ENCODE measurements at places on chromosomes 6 and 20.

- no peak for DNase-seq
Observed at GRCh38 chr20:53522026-53522425, 71.6 kb downstream of the ZNF217 start.

GRCh38 chr6:73695619-73696421 lies at the start of gene CD109:
TSS of gene CD109 (plus strand) at chr6:73696203. CDS start at chr6:73696216, 13 bp downstream.
- DNase-seq = no peak

DNA sequence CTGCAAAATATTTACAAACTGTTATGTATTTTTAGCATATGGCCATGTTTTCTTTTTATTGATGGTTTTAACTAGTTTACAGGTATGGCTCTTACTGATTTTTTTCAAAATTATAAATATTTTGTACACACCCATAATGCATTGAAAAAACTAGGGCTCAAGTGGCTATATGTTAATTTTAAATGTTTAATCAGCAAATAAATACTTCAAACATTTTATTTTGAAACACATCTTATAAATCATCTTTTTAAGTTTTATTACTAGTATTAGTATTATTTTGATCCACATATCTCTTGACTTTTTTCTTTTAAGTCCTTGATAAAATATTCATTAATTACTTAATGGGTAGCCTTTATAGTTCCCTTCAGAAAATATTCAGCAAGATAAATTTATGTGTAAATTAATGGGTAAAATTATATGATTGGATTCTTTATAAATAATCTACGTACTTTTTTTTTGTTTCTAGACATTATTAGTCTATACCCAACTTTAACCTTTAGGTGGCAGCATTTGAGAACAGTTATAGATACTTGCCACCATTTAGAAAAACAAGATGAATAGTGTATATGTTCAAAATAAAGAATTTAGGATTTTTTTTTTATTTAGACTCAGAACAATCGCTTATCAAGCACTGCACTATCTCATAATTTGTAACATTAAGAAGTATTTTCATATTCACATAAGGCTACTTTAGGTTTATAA lies 241.9 kb downstream of the ADGRB3 start:
- DNase-seq = no peak

DNA sequence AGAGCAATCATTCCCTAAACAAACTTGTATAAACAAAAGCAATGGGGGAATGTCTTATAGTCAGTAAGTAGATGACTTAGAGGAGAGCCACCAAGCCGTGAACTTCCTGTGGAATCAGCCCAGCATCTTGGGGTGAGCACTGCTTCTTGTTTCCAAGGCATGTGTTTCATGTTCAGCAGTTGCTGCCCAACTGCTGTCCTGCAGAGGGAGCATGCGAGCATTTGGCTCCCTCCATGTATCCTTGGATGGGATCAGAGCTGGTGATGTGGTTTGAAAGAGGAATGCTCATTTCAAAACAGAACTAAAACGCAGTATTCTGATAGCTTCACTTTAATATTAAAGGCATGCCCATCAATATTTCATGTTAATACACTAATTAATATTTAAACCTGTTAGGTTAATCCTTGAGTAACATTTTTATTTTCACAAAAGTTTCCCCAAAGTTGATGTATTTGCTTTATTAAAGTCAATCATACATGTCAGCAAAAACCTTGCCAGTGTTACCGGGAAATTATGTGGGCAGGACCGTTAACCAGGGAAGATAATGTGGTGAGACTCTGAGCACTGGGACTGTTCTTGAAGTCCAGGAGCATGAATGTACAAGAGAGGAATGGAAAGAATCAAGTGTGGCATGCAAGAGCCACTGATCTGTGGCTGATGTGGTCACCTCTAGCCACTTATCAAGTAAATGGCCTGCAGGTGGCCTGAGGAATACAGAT lies 172.1 kb upstream of the GGTLC1 start:
- no peak for DNase-seq

DNA sequence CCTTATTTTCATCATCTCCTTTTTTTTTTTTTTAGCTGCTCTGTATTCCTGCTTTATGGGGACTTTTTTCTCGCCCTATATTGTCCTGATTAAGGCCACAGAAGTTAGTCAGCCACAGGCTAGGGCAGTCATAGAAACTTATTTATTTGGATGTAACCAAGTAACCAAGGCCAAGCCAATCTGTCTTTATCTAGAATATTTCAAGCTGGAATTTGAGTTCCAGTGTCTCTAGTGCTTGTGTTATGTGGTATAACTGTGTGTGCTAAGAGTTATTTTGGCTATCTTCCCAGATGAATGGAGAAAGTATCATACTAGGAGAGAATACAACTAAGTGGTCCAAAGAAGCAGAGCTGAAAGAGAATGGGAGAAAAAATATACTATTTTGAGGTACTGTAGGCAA lies 751.5 kb downstream of the CBLN4 start:
- no peak for DNase-seq

DNA sequence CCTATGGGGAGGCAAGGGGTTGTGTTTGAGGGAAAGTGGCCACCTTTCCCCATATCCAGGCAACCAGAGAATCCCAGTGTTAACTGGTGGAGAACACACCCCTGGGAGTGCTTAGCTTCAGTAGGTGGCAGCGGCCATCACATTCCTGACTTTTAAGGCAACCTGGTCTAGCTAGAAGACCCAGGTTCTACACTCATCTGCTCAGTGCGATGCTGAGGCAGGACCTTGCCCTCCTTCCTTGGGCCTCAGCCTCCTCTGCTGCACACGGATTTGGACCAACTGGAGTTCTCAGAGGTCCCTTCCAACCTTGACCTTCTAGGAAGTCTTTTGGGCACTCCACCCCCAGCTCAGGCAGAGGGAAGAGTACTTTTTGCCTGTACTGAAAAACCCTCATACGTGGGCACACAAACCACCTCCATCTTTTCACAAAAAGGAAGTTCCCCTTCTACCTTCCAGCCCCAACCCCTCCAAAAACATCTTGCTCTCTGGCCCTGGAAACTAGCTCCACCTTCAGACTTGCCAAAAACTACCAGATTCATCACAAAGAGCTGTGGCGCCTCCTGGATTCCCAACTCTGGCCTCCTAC lies 2.9 kb downstream of the CCND3 start:
- no peak for DNase-seq

- no peak for DNase-seq
Observed at GRCh38 chr6:95519228-95520037, 57.9 kb upstream of the MANEA start.

DNA sequence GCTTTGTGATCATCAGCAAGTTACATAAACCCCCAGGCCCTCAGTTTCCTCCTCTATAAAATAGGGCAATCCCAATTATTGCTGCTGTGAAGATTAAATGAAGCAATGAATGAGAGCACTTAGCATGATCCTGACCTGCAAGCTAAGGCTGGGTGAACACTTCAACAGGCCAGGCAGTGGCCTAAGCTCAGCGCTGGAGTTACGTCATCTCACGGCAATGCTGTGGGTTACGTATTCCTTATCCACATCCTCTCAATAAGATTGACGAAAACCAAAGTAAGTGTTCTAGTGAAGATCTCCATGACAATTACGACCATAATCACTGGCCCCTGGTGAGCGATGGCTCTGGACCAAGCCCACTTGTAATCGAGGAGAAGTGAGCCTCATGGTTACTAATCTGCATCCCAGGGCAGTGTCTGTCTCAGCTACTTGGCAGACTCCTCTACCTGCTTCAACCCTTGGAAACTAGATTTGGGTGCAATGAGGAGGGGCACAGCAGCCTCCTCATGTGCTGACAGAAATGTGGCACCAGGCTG lies 274.1 kb upstream of the ARID1B start:
- no peak for DNase-seq

GRCh38 chr6:16600026-16600425 lies 161.2 kb downstream of the ATXN1 start:
- no peak for DNase-seq

GRCh38 chr6:131917318-131917717 lies 33.9 kb downstream of the CCN2 start:
- no peak for DNase-seq

DNA sequence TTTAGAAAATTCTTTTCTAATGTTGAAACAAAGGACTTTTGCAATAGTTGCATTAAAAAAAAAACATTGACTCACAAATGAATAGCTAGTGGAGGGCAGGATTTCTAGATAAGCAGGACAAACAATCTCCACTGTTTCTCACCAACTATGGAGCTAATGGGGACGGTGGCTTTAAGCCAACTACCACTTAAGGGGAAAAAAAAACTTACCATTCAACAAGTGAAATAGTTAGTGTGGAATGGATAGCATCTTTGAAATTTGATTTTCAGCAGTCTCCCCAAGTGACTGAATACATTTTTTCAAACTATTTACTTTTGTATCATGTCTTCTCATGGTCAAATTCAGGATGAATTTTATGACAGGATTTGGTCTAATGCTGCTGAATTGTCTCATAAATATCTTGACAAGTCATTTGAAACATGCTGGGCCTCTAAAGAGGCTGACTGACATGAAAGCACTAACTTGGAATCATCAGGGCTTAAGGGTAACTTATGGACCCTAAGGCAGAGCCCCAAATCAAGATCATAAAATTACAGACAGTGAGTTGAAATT lies 100.5 kb downstream of the EYA4 start:
- no peak for DNase-seq

- DNase-seq = no peak
Observed at GRCh38 chr20:1402149-1402548, 9.3 kb upstream of the FKBP1A start.

- DNase-seq = no peak
Observed at GRCh38 chr6:74114428-74114827, 418.4 kb downstream of the CD109 start.

- no peak for DNase-seq
Observed at GRCh38 chr6:99711302-99711701, 104.7 kb downstream of the PRDM13 start.

DNA sequence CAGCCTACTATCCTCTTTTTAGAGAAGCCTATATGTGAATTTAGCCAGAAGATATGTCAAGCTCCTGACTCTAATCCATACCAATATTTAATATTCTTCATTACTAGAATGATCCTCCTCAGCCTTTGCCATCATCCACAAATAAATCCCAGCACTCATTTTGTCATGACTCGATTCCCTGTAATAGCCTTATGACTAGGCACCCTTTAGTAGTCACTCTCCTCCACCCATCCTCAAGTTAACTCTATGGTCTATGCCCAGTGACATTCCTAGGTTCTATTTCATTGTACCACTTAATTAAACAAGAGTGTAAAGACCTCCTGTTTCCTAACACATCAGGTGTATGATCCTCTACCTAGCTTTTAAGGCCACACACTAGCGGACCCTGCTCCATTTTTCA lies 450.4 kb upstream of the CITED2 start:
- DNase-seq = no peak

DNA sequence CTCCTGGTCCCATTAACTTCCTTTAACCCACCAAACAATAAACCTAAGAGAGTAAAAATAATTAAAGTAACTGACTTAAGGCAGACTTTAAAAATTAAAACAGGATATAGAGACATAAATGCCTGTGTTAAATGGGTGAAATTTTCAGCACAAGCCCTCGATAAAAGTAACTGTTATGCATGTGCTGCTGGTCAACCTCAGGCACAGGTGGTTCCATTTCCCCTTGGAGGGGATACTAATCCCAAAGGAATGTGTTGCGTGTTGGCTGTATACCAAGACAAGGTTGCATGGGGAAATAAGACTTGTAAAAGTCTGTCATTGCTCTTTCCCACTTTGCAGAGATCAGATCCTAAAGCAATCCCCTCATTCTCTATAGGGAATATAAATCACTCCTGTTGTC lies 25.8 kb downstream of the HLA-A start:
- DNase-seq = no peak

DNA sequence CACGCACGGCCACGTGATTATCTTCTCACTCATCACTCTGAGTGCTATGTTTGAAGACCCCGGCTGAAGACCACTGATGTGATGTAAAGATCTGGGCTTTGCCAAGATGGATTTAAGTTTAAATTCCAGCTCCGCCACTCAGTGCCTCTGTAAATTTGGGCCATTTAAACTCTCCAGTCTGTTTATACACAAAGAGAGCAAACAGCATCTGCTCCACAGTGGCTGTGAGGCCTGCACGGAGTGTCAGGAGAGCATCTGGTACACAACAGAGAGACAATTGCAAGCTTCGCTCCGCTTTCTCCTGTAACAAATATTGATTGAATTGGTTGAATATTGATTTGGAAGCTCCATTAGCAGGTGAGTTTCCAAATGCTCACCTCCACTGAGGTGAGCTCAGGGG lies 80.5 kb upstream of the FRMD1 start:
- no peak for DNase-seq

DNA sequence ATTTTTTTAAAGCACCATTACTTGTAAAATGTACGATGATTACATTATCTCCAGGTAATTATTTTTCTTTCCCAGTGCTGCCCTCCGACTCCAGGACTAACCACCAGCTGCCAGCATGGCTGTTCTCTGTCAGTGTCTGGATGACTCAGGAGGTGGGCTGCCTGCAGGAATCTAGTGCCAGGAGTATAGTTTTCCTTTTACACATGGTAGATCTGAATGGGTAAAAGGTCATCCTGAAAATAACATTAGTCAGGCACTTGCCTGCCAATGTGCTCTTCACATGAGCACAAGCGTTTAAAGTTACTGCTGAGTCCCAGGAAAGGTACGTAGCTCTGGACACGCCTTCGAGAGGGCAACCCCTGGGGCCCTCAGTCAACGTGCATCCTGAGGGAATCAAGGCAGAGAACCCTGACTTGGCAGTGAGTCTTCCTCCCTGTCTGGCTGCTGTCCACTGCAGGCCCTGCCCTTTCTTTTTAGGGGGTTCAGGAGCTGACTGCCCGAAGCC lies 2.4 kb downstream of the DYNLT1 start:
- DNase-seq = no peak

DNA sequence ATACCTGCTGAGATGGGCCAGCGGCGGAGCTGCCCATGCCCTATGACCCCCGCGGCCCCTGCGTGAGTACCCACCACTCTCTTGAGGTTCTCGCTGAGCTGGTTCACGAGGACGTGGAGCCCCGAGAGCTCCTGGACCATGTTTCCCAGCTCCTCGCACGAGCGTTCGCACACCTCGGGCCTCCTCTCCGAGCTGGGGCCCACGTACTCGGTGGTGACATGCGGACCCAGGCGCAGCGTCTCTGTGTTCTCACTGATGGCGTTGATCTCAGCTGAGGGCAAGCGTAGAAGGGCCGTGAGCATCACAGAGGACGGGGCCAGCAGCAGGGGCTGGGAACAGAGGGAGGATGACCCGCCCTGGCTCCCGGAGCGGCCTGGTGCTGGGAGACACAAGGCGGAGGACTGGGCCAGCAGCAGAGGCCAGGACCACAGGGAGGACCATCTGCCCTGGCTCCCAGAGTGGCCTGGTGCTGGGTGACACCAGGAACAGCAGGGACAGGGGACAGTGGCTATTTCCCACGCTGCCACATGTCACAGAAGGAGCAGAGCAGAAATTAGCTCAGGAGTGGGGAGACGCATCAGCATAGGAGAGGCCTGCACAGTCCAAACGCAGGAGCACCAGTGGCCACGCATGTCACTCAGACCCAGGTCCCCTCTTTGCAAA lies 11.8 kb downstream of the THBS2 start:
- DNase-seq = no peak

GRCh38 chr6:19976411-19977129 lies 139.4 kb downstream of the ID4 start:
- no peak for DNase-seq

- DNase-seq = no peak
Observed at GRCh38 chr6:53466257-53466656, 78.6 kb downstream of the GCLC start.

- DNase-seq = no peak
Observed at GRCh38 chr20:37741570-37741969, 47.7 kb downstream of the CTNNBL1 start.

GRCh38 chr20:55116598-55116997 lies 641.2 kb downstream of the DOK5 start:
- DNase-seq = no peak

All from cerebellar nuclear complex (tissue), 1 donor.